ENCODE measurements at places on chromosomes 3 and 15.

DNA sequence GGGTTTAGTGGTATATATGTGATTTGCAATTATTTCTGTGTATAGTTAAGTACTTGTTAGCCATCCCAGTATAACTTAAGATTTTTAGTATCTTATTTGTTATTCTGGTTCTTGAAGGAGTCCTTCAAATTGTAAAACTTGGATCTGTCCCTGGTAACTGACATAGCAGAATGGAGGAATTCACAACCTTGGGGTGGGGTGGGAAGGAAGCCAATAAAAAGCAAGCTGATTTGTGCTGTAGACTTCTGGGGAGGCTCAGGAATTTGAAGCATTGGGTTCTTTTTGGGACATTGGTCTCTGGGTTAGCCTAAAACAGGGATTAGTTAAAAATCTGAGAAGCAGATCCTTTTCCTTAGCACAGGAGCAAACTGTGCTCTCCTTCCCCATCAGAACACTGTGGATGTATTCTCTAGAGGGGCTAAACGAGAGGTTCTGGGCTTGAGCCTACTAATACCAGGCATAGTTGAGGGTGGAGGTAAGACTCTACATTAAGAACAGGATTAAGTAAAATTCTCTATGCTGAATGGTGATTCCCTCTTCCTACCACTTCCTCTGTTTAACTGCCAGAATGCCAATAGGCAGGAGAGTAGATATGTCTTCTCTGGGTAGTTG is 42.2 kb downstream of the GMPS start:
- DNase-seq, result no peak

DNA sequence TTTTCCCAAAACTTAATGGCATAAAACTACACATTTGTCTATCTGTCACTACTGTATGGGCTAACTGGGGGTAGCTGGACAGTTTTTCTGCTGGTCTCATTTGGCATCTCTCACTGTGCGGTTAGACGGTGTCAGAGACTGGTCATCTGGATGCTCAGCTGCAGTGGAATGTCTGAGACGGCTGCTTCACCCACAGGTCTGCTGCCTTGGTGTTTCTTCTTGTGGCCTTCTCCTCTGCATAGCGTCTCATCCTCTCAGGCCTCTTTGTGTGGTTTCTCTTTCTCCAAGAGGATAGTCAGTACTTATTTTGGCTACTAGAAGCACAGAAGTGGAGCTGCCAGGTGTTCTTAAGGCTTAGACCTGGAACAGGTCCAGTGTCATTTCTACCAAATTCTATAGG is 35.9 kb upstream of the GOLGA6L9 start:
- no peak for DNase-seq

GRCh38 chr3:22937536-22937935 is 265.6 kb upstream of the UBE2E2 start:
- no peak for DNase-seq

GRCh38 chr3:59319442-59319841 is 269.6 kb upstream of the CFAP20DC start:
- DNase-seq, result no peak

DNA sequence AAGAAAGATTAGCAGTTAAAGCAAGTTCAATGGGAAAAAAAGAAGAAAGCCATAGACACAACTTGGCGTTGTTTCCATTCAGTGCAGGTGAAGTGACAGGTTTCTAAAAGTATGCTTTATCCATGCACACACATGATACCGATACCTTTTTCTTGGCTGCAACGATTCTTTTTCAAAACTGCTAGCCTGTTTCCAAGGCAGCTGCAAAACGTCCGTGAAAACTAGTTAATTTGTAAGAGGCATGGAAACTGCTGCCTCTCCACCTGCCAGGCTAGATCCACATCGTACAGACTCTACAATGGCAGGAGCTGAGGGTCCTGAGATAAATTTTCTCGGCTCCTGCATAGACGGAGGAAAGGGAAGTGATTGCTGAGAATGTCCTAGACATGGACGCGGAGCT is 128.9 kb upstream of the ICE2 start:
- DNase-seq, result no peak

GRCh38 chr3:107660306-107660976 is 137.7 kb downstream of the BBX start:
- DNase-seq, result no peak

GRCh38 chr3:169701457-169701856 is 37.9 kb upstream of the MECOM start:
- no peak for DNase-seq

- no peak for DNase-seq
Measured at GRCh38 chr3:66297900-66298299, 77.1 kb downstream of the SLC25A26 start.

- DNase-seq, result no peak
Measured at GRCh38 chr15:47717036-47717612, at the start of gene SEMA6D. TSS of gene SEMA6D (plus strand) at chr15:47717505. CDS start at chr15:47759799, 42,294 bp downstream.

GRCh38 chr15:53414167-53414566 is 345.3 kb downstream of the WDR72 start:
- DNase-seq, result no peak

GRCh38 chr3:29899021-29899420 is 618.1 kb downstream of the RBMS3 start:
- no peak for DNase-seq
